ENCODE measurements at places on chromosomes 12 and 14.
A peak's percentile ranks its signal among the peaks of the same experiment; 100 is the strongest.

DNA sequence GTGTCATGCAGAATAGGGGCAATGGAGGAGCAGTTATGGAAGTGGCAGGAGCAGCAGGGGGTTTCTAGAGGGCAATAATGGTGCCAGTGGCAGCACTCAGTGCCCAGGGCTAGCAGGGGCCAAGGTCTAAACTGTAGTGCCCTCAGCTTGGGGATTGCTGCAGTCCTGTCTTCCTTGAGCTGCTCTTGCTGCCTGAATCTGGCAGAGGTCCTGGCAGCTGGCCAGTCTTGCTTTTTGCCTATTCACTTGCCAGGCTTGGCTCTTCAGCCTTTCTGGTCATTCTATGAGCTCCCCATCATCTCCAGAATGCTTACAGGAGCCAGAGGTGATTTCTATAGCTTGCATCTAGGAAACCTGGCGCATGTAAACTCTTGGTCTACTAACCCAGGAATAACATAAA lies 72.0 kb downstream of the SUDS3 start:
- no peak for DNase-seq

GRCh38 chr12:96303653-96304052 lies 96.6 kb downstream of the CDK17 start:
- no peak for DNase-seq

DNA sequence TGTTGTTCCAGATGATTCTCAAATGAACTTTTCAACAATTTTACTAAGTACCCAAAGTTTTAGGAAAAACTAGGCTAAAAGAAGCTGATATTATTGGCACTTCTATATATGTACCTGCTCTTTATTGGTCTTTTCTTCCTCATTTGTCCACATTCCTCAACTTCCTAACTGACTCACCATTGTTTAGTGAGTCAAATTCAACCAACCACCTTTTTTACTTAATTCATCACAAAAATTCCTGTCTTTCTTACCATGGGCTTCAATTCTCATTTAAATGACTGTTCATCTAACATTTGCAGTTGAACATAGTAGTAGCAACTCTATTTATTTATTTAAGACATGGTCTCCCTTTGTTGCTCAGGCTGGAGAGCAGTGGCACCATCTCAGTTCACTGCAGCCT lies 47.6 kb upstream of the SLC2A13 start:
- DNase-seq = no peak

DNA sequence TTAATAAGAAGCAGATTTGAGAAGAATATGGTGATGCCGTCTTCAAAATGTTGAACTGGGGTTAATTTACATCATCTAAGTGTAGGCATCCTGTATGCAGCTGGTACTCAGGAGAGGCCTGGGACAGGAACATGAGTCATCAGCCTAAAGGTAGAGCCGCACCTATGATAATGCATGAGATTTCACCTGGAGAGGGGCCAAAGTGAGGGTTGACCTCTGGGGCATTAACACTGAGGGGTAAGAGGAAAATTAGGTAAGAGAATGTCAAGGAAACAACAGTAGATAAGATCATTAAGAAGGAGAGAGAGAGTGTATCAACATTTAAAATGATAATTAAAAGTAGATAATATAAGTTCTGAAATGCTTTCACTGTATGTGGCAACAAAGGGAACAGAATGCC lies 20.2 kb upstream of the SSTR1 start:
- no peak for DNase-seq

GRCh38 chr12:53754188-53754585 lies 2.4 kb upstream of the CISTR start:
- DNase-seq = peak; percentile 10

- no peak for DNase-seq
These were observed 2.9 kb downstream of the NUDT4 start for GRCh38 chr12:93380480-93381121.

Data from MV-4-11 (cell line).